ENCODE measurements at places on chromosomes 4 and X. TPM values are rescaled to one million over a fixed set of nuclear protein-coding genes. Genes with fewer than 3 reads are reported as not detected.

The FGF13 gene
- total RNA-seq: 7.9 TPM

The HMGB3 gene
- total RNA-seq: 2.5 TPM

The TIGD2 gene
- total RNA-seq: 6.6 TPM

The KIAA1210 gene
- total RNA-seq: 0.15 TPM

The CT45A10 gene
- not detected for total RNA-seq

GRCh38 chr4:123092586-123092985, 170.2 kb upstream of the NUDT6 start:
- no peak for DNase-seq
- no peak overlapping the region for H3K4me3 ChIP-seq
- no peaks in the 10 kb centered on the region for H3K27me3 ChIP-seq
- no peaks in the 10 kb centered on the region for H3K36me3 ChIP-seq

- H3K4me3 ChIP-seq: no peak overlapping the region
- no peaks in the 10 kb centered on the region for H3K27me3 ChIP-seq
- no peak overlapping the region for H3K27ac ChIP-seq
- H3K36me3 ChIP-seq: no peaks in the 10 kb centered on the region
These were observed 25.8 kb downstream of the SPIN3 start for GRCh38 chrX:56969559-56969958.

DNA sequence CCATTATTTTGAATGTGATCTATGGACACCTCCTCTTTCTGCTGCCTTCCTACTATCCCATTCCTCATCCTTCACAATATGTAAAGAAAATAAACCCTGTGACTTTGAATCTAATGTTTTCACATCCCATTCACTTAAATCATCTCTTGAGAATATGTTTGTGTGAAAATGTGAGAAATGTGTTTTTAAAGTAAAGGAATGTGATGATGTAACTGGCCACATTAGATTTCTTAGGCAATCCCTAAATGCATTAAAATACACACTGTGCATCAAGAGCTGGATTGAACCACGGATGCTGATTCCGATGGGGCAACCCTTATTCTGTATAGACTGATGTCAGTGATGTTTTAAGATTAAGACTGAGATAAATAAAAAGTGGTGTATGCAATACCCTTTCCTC, 558.9 kb upstream of the TENM3 start:
- no peaks in the 10 kb centered on the region for H3K36me3 ChIP-seq
- no peak overlapping the region for H3K4me3 ChIP-seq
- DNase-seq: no peak
- no peak overlapping the region for H3K27ac ChIP-seq

GRCh38 chr4:81180916-81181315, 34.1 kb downstream of the PRKG2 start:
- no peaks in the 10 kb centered on the region for H3K4me1 ChIP-seq
- no peaks in the 10 kb centered on the region for H3K27me3 ChIP-seq
- no peak for DNase-seq
- H3K36me3 ChIP-seq: no peaks in the 10 kb centered on the region

GRCh38 chr4:22389240-22389870, 126.5 kb downstream of the ADGRA3 start:
- H3K27ac ChIP-seq: no peak overlapping the region
- no peak overlapping the region for H3K4me3 ChIP-seq
- H3K4me1 ChIP-seq: no peaks in the 10 kb centered on the region
- H3K27me3 ChIP-seq: no peaks in the 10 kb centered on the region
- H3K36me3 ChIP-seq: no peaks in the 10 kb centered on the region

GRCh38 chrX:110212299-110212698, 105.6 kb downstream of the AMMECR1 start:
- no peaks in the 10 kb centered on the region for H3K4me1 ChIP-seq
- DNase-seq: no peak
- no peak overlapping the region for H3K27ac ChIP-seq
- no peaks in the 10 kb centered on the region for H3K36me3 ChIP-seq
- no peak overlapping the region for H3K4me3 ChIP-seq
- H3K27me3 ChIP-seq: peaks cover 57% of the 10 kb centered on the region

DNA sequence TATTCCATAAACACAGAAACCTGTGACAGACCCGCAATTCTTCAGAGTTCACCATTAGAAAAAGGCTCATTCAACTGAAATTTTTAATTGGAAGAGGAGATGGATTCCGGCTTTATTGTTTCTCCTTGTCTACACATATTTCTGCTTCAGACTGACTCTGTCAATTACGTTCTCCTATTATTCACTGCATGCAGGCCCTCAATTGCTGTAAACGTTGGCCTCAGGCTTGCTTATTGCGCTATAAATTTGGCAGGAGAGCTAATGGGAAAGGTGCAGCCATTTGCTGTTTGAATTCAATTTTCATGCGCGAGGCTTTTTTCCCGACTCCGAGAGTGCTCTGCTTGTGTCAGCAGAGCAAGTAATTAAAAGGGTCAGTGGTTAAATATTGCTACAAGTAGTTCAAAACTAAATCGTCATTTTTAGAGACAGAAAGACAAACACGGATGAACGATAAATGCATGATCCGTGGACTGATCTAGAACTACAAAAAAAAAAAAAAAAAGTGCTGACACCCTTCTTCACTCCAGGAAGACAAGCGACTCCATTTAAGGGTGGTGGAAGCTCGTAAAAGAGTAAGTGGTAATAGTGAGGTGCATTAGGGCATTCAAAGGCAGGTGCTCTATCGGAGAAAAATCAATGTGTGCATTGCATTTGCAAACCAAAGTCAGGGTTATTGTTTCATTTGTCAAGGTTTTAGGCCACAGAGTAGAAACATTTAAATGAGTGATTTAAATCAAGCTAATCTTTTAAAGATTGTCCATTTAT, 841.6 kb upstream of the FRG1 start:
- DNase-seq: no peak
- no peaks in the 10 kb centered on the region for H3K4me1 ChIP-seq
- H3K27me3 ChIP-seq: no peaks in the 10 kb centered on the region
- H3K36me3 ChIP-seq: no peaks in the 10 kb centered on the region

- H3K27ac ChIP-seq: no peak overlapping the region
- H3K4me1 ChIP-seq: no peaks in the 10 kb centered on the region
- no peak for DNase-seq
- H3K4me3 ChIP-seq: no peak overlapping the region
These were observed 68.2 kb downstream of the DMP1 start for GRCh38 chr4:87718217-87718835.

All from breast epithelium (tissue), 4 donors.